CD4-positive, alpha-beta T cell (primary cell): ENCODE measurements at places on chromosomes 12 and 14. TPM values are rescaled to one million over a fixed set of nuclear protein-coding genes. Genes with fewer than 3 reads are reported as not detected.

Gene PHLDA1
- total RNA-seq = 6.5 TPM

Gene SLC25A47
- total RNA-seq = not detected

Gene DLST
- total RNA-seq = 162 TPM

Gene SLC16A7
- 23.7 TPM for total RNA-seq

Gene RIMBP2
- total RNA-seq = not detected

Gene CD27
- total RNA-seq = 42.7 TPM

Gene B3GNT4
- not detected for total RNA-seq

Gene P2RX2
- not detected for total RNA-seq

Gene ACAD10
- 15.8 TPM for total RNA-seq

Gene SLC2A13
- total RNA-seq = 1.7 TPM

Gene RNASE13
- total RNA-seq = not detected

Gene ZFYVE21
- total RNA-seq = 3.0 TPM

Gene IL22
- total RNA-seq = not detected

Gene RNASE7
- not detected for total RNA-seq

Gene KIF5A
- 0.39 TPM for total RNA-seq

Gene TEX52
- not detected for total RNA-seq

Gene CMA1
- not detected for total RNA-seq

Gene TAS2R9
- total RNA-seq = not detected

Gene CDH24
- 3.7 TPM for total RNA-seq

Gene PRPH
- not detected for total RNA-seq

Gene KLRD1
- total RNA-seq = 0.87 TPM

Gene RERGL
- not detected for total RNA-seq

Gene KLRB1
- total RNA-seq = 56.2 TPM

Gene KIF26A
- 0.31 TPM for total RNA-seq

Gene MEG3
- total RNA-seq = not detected

Gene TMEM119
- total RNA-seq = 2.6 TPM

Gene ANG
- total RNA-seq = 0.27 TPM

Gene AJUBA
- total RNA-seq = 1.1 TPM

Gene TIGAR
- total RNA-seq = 7.1 TPM

Gene KCNC2
- total RNA-seq = not detected

Gene PAX9
- total RNA-seq = not detected

Gene RHEBL1
- 6.0 TPM for total RNA-seq

Gene INHBC
- 0.20 TPM for total RNA-seq
